ENCODE measurements at places on chromosomes 7 and 10.

GRCh38 chr7:74454021-74454924 lies 567 bp downstream of the GTF2IRD1 start:
- peak; percentile 7 for DNase-seq

GRCh38 chr7:128968624-128969023 lies 30.9 kb downstream of the IRF5 start:
- DNase-seq, result no peak

- peak; percentile 55 for DNase-seq
These were observed 36.0 kb downstream of the KCNH2 start for GRCh38 chr7:150942001-150942590.

DNA sequence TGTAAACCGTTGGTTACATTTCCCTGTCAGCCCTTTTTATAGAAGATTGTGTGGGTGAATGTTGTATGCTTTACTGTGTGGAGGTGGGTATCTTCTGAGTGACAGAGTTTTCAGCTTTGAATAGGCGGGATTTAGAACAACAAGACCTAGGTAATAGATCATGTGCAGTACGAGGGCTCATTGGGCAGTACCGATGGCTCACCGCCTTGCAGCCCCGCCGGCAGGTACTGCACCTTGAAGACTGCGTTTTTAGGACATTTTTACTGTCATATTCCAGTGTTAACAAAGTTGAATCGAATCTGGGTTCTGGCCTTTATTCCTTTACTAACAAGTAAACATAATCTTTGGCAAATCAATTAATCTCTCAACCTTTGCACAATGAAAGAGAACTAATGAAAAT lies 55.9 kb upstream of the NCF1 start:
- DNase-seq, result no peak

GRCh38 chr7:727806-728460 lies 852 bp upstream of the PRKAR1B start:
- no peak for DNase-seq

- no peak for DNase-seq
These were observed 15.2 kb downstream of the NPY start for GRCh38 chr7:24299192-24299591.

- DNase-seq, result no peak
These were observed 17.9 kb downstream of the SH3PXD2A start for GRCh38 chr10:103837370-103838069.

DNA sequence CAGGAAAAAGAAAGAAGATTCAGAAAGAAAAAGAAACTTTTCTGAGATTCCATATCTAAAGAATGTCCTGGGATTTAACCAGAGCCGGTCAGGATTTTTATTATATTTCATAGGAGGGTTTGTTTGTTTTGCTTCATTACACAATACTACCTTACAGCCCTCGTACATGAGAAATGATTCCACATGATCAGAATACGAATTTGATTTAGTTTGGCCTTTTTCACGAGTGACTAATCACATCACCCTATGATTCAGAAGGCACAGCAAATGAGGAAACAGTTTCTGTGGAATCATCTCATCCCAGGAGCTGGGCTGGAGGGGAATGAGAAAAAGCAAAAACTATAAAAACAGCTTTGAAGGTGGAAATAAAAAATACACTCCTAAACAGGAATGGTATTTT lies 54.7 kb upstream of the VWC2 start:
- DNase-seq, result no peak

DNA sequence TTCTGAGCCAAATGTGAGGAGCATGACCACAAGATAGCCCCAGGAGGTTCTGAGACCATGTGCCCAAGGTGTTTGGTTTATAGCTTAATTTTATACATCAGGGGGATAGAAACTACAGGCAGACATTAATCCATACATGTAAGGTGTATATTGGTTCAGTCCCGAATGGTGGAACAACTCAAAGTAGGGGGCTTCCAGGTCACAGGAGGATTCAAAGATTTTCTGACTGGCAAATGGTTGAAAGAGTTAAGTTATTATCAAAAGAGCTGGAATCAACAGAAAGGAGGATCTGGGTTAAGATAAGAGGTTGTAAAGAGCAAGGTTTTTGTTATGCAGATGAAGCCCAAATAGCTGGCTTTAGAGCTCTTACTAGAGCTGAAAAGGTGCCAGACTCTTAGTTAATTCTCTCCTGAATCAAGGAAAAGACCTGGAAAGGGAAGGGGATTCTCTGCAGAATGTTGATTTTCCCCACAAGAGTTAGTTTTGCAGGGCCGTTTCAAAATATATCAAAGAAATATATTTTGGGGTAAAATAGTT lies 640.0 kb downstream of the IPMK start:
- DNase-seq, result no peak

- no peak for DNase-seq
These were observed 102.1 kb downstream of the OSBPL3 start for GRCh38 chr7:24877790-24878311.

- no peak for DNase-seq
These were observed 170.6 kb upstream of the LANCL2 start for GRCh38 chr7:55194522-55194921.

GRCh38 chr7:147276783-147277370 lies 1160.3 kb downstream of the CNTNAP2 start:
- no peak for DNase-seq

Data from activated CD4-positive, alpha-beta T cell treated with anti-CD3 and anti-CD28 coated beads, Interleukin-10, Interleukin-2, amounts not matched to agents 100 ng/mL and 50 ng/mL, durations not matched to agents 16 hours and 8 hours (primary cell).